ENCODE measurements at places on chromosomes 12 and 14.

- H3K4me3 ChIP-seq = no peak overlapping the region
- no peak for DNase-seq
- H3K27ac ChIP-seq = no peak overlapping the region
- H3K36me3 ChIP-seq = no peaks in the 10 kb centered on the region
- no peaks in the 10 kb centered on the region for H3K4me1 ChIP-seq
Observed at GRCh38 chr14:74444866-74445265, 18.9 kb upstream of the SYNDIG1L start.

- no peak overlapping the region for H3K4me3 ChIP-seq
- DNase-seq = no peak
- H3K36me3 ChIP-seq = no peaks in the 10 kb centered on the region
- no peaks in the 10 kb centered on the region for H3K4me1 ChIP-seq
- no peaks in the 10 kb centered on the region for H3K27me3 ChIP-seq
Observed at GRCh38 chr12:57927086-57927485, 14.3 kb upstream of the ATP23 start.

DNA sequence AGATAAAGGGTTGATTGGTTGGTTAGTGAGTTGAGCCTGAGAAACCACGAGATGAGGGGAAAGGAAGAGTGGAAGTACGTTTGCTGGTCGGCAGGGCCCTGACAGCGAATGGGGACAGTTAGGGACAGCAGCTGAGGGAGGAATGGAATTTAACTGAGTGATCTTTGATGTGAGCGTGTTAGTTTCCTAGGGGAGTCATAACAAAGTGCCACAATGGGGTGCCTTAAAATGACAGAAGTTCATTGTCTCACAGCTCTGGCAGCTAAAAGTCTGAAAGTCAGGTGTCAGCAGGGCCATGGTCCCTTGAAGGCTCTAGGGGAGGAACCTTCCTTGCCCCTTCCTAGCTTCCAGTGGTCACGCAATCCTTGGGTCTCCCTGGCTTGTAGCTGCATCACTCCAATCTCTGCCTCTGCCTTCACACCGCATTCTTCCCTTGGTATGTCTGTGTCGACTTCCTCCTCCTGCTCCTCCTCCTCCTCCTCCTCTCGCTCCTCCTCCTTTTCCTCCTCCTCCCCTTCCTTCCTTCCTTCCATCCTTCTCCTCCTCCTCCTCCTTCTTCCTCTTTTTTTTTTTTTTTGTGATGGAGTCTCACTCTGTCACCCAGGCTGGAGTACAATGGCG is 26.0 kb upstream of the RIN3 start:
- no peaks in the 10 kb centered on the region for H3K27me3 ChIP-seq
- H3K36me3 ChIP-seq = no peaks in the 10 kb centered on the region
- H3K27ac ChIP-seq = no peak overlapping the region

GRCh38 chr14:51609251-51609954 is 42.3 kb upstream of the FRMD6 start:
- no peaks in the 10 kb centered on the region for H3K36me3 ChIP-seq
- no peak for DNase-seq
- no peak overlapping the region for H3K4me3 ChIP-seq
- H3K27me3 ChIP-seq = no peaks in the 10 kb centered on the region
- no peaks in the 10 kb centered on the region for H3K4me1 ChIP-seq

DNA sequence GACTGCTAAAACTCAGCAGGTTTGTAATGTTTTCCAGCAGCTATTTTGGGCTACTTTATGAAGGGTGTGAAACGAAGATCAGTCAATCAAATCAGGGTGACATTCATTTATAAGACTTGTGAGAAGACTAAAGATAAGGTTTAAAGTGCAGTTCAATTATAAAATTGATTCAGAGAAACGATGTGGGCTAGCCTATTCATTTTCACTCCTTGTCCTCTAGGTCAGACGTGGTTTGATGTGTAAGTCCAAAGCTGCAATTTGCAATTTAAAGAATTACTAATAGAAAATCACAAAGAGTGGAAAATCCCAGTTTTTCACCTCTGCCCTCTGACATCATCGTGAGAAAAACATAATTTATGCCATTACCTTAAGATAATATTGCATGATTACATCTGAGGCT is 243.5 kb upstream of the NOVA1 start:
- DNase-seq = no peak
- no peaks in the 10 kb centered on the region for H3K4me1 ChIP-seq

- H3K27me3 ChIP-seq = no peaks in the 10 kb centered on the region
- H3K4me1 ChIP-seq = no peaks in the 10 kb centered on the region
- no peak for DNase-seq
- H3K4me3 ChIP-seq = no peak overlapping the region
- H3K27ac ChIP-seq = no peak overlapping the region
Observed at GRCh38 chr12:32497864-32498263, 98.5 kb downstream of the FGD4 start.

GRCh38 chr14:76146976-76147375 is 4.7 kb upstream of the GPATCH2L start:
- no peaks in the 10 kb centered on the region for H3K27me3 ChIP-seq
- no peaks in the 10 kb centered on the region for H3K36me3 ChIP-seq
- no peak overlapping the region for H3K27ac ChIP-seq
- H3K4me1 ChIP-seq = no peaks in the 10 kb centered on the region

GRCh38 chr12:95548056-95548538 is 3.2 kb downstream of the USP44 start:
- H3K4me1 ChIP-seq = no peaks in the 10 kb centered on the region
- peak overlapping the region; percentile 87 for H3K4me3 ChIP-seq
- no peaks in the 10 kb centered on the region for H3K27me3 ChIP-seq
- H3K27ac ChIP-seq = peak overlapping the region; percentile 84

DNA sequence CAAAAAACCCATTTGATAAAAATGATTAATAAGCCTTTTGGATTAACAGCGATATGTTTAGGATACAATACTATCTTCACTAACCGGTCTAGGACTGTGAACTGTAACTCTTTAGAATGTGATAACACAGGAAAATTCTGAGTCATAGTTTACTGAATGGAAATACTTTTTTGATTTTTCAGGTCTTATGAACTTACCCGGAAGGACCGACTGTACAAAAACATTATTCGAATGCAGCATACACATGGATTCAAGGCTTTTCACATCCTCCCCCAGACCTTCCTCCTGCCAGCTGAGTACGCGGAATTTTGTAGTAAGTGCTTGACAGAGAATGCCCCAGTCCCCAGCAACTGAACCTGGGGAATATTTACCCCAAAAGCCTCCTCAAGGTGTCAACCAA is 29.0 kb downstream of the TTLL5 start:
- no peaks in the 10 kb centered on the region for H3K4me1 ChIP-seq
- no peaks in the 10 kb centered on the region for H3K27me3 ChIP-seq
- DNase-seq = no peak
- H3K36me3 ChIP-seq = no peaks in the 10 kb centered on the region
- H3K4me3 ChIP-seq = no peak overlapping the region
- H3K27ac ChIP-seq = no peak overlapping the region

GRCh38 chr14:71190770-71191374 is 283.6 kb downstream of the PCNX1 start:
- no peak for DNase-seq
- no peak overlapping the region for H3K27ac ChIP-seq
- H3K27me3 ChIP-seq = no peaks in the 10 kb centered on the region
- H3K4me1 ChIP-seq = no peaks in the 10 kb centered on the region

- H3K27ac ChIP-seq = no peak overlapping the region
- no peak overlapping the region for H3K4me3 ChIP-seq
- no peaks in the 10 kb centered on the region for H3K4me1 ChIP-seq
Observed at GRCh38 chr12:3947781-3948180, 74.6 kb upstream of the PARP11 start.

- no peak overlapping the region for H3K4me3 ChIP-seq
- DNase-seq = no peak
- H3K4me1 ChIP-seq = no peaks in the 10 kb centered on the region
Observed at GRCh38 chr14:44893535-44893934, 68.2 kb downstream of the KLHL28 start.

- H3K4me1 ChIP-seq = peaks cover 8% of the 10 kb centered on the region
- peak overlapping the region; percentile 77 for H3K27ac ChIP-seq
- peak; percentile 85 for DNase-seq
- peak overlapping the region; percentile 57 for H3K4me3 ChIP-seq
Observed at GRCh38 chr12:119176267-119177055, 2.3 kb upstream of the HSPB8 start.

DNA sequence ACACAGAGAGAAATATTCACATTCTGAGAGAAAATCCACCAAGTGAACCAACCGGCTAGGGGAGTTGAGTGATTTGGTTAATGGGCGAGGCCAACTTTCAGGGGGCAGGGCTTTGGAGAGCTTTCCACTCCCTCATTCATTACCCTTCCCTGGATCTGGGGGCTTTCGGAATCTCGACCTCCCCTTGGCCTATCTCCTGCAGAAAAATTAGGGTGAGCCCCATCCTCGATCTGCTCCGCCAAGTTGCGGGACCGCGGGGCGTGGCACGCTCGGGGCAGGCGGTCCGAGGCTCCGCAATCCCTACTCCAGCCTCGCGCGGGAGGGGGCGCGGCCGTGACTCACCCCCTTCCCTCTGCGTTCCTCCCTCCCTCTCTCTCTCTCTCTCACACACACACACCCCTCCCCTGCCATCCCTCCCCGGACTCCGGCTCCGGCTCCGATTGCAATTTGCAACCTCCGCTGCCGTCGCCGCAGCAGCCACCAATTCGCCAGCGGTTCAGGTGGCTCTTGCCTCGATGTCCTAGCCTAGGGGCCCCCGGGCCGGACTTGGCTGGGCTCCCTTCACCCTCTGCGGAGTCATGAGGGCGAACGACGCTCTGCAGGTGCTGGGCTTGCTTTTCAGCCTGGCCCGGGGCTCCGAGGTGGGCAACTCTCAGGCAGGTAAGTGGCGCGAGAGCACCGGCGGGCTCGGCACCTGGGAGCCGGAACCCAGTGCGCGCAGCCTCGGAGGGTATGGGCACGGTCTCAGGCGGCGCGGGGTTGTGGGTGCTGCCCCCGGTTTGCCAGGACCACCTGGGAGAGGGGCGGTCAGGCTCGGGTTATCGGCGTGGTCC is at the start of gene ERBB3:
Gene ERBB3, plus strand, starts transcription at position 443 of the 833 bp plus-strand sequence. Its CDS starts 136 bp downstream, at position 579.
- no peaks in the 10 kb centered on the region for H3K4me1 ChIP-seq
- peak; percentile 87 for DNase-seq
- H3K4me3 ChIP-seq = peak within 1 kb of the TSS; percentile 82
- H3K27me3 ChIP-seq = no peaks in the 10 kb centered on the region
- peak within 1 kb of the TSS; percentile 88 for H3K27ac ChIP-seq
- no peaks in the 10 kb centered on the region for H3K36me3 ChIP-seq

GRCh38 chr12:5047729-5048128 is 4.0 kb downstream of the KCNA5 start:
- DNase-seq = no peak
- no peaks in the 10 kb centered on the region for H3K27me3 ChIP-seq
- no peak overlapping the region for H3K27ac ChIP-seq
- no peaks in the 10 kb centered on the region for H3K36me3 ChIP-seq
- H3K4me1 ChIP-seq = no peaks in the 10 kb centered on the region
- no peak overlapping the region for H3K4me3 ChIP-seq

- no peaks in the 10 kb centered on the region for H3K27me3 ChIP-seq
- H3K36me3 ChIP-seq = no peaks in the 10 kb centered on the region
- H3K4me1 ChIP-seq = no peaks in the 10 kb centered on the region
- H3K27ac ChIP-seq = no peak overlapping the region
- DNase-seq = no peak
Observed at GRCh38 chr12:54975272-54975671, 9.3 kb downstream of the TESPA1 start.

DNA sequence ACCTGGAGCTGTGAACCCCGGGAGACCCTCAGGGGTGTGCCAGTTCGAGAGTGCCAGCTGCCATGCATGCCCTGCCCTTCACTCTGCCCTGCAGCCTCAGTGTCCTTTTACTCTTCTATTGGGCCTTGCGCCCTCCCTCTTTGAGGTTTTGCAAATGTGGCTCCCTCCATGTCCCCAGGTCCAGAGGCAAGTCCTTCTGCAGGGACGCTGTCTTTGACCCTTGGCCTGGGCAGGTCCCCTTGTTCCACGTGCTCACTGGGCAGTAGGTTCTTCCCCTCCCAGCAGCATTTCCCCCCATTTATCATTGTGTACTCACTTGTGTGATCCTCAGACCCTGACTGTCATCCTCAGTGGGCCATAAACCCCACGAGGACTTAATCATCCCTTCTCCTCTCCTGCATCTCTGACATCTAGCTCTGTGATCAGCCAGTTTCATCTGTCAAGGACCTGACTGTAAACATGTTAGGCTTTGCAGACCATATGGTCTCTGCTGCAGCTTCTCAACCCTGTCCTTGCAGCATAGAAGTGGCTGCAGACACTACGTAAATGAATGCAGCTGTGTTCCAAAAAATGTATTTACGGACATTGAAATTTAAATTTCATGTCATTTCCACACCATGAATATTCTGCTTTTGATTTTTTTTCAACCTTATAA is 36.6 kb downstream of the TSPAN9 start:
- peaks cover 7% of the 10 kb centered on the region for H3K4me1 ChIP-seq
- no peak overlapping the region for H3K27ac ChIP-seq
- no peak overlapping the region for H3K4me3 ChIP-seq
- DNase-seq = no peak

DNA sequence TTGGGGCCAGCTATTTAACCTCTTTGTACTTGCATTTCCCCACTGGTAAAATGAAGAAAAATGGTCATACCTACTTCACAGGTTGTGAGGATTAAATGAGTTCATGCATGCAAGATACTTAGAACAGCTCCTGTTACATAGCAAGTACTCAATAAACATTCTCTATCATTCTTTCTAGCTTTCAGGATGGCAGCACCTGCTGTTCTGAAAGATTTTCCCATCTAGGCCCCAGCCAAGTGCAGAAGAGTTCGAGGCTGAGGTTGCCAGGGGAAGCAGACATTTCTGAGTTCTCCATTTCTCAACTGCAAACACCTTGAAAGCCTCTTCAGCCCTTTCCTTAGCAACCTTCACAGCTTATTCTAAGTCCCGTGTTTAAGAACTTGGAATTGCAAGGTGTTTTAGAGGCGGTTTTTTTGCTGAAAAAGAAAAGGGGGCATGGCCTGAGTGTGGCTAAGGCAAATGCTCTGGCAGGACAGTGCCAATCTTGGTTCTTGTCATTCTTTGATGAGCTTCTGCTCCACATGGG is 73.0 kb upstream of the PRMT8 start:
- DNase-seq = no peak
- H3K4me1 ChIP-seq = no peaks in the 10 kb centered on the region
- peaks cover 14% of the 10 kb centered on the region for H3K27me3 ChIP-seq
- H3K36me3 ChIP-seq = no peaks in the 10 kb centered on the region

DNA sequence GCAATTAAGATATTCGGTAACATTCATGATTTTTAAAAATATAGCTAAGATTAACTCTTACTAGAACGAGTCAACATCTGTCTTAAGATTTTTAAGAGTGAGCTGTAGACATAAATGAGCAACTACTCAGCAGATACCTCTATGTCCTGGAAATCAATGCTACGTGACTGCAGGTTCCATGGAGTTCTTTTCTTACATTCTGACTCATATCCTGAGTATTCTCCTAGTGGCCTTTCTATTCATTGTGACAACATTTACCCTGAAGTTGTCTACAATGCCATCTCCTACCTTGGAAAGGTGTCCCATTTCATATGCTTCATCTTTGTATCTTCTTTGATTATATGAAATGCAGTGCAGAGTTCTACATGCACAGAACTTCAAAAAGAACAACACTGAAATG is 59.9 kb downstream of the PKP2 start:
- H3K4me1 ChIP-seq = no peaks in the 10 kb centered on the region
- H3K27me3 ChIP-seq = no peaks in the 10 kb centered on the region
- H3K4me3 ChIP-seq = no peak overlapping the region
- no peak overlapping the region for H3K27ac ChIP-seq
- no peaks in the 10 kb centered on the region for H3K36me3 ChIP-seq
- DNase-seq = no peak

GRCh38 chr12:11879306-11879705 is 191.4 kb upstream of the BCL2L14 start:
- DNase-seq = no peak
- H3K36me3 ChIP-seq = no peaks in the 10 kb centered on the region
- H3K27ac ChIP-seq = no peak overlapping the region
- no peak overlapping the region for H3K4me3 ChIP-seq

- no peaks in the 10 kb centered on the region for H3K36me3 ChIP-seq
- no peaks in the 10 kb centered on the region for H3K4me1 ChIP-seq
- H3K27me3 ChIP-seq = no peaks in the 10 kb centered on the region
- H3K27ac ChIP-seq = no peak overlapping the region
- H3K4me3 ChIP-seq = no peak overlapping the region
Observed at GRCh38 chr14:31387091-31387490, 33.3 kb downstream of the HEATR5A start.

All from breast epithelium (tissue), 4 donors.